Left ventricle myocardium inferior (tissue), 1 donor: ENCODE measurements at places on chromosomes 3 and 15.

GRCh38 chr3:142857056-142857455, 31.8 kb downstream of the PCOLCE2 start:
- DNase-seq: peak; percentile 56

DNA sequence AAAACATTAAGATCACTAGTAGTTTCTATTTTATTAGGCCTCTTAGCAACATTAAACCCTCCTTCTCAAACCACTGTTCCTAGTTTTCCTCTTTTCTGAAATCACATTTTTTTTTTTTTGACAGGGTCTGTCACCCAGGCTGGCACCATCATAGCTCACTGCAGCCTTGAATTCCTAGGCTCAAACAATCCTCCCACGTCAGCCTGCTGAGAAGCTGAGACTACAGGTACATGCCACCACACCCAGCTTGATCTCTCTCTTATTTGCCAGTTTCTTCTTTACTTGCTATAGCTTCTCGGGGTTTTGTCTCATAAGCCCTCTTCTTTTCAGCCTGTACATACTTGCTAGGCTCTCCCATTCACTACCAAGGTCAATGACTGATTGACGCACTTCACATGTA, 28.0 kb downstream of the SENP8 start:
- no peak for DNase-seq

DNA sequence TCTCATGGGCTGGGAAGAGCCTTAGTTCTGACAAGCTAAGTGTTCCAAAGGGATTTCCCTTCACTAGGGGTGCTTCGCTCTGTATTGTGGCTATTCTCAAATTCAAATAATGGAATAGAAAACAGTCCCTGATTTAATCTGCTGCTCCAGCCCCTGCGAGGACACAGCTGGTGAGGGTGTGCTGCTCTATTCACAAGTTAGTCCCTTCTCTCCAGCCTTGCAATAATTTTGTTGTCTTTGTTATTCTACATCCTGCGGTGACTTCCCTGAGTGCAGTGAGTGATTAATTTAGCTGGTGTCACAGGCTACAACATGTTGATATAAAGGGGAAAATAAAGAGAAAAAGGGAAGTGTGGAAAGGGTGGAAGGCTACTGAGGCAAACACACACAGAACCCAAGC, 180.5 kb upstream of the VEPH1 start:
- DNase-seq: no peak

DNA sequence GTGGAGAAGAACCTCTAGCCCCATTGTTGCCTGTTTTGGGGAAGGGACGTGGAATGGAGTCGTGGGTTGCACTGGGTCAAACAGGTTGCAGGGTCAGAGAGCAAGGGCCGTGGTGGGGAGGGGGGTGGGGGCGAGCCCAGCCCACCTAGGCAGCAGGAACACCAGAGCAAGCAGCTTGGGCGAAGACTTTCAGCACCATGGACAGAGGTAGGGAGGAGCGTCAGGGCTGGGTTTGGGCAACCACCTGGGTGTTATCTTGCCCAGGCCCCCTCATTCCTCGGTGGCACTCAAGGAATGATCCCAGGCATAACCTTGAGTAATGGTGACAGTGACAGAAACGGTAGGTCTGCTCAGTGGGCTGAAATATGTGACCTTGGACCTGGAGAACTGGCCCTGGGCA, 45.9 kb upstream of the TMEM115 start:
- DNase-seq: no peak

GRCh38 chr15:51044037-51044727, 50.5 kb downstream of the TNFAIP8L3 start:
- DNase-seq: no peak

DNA sequence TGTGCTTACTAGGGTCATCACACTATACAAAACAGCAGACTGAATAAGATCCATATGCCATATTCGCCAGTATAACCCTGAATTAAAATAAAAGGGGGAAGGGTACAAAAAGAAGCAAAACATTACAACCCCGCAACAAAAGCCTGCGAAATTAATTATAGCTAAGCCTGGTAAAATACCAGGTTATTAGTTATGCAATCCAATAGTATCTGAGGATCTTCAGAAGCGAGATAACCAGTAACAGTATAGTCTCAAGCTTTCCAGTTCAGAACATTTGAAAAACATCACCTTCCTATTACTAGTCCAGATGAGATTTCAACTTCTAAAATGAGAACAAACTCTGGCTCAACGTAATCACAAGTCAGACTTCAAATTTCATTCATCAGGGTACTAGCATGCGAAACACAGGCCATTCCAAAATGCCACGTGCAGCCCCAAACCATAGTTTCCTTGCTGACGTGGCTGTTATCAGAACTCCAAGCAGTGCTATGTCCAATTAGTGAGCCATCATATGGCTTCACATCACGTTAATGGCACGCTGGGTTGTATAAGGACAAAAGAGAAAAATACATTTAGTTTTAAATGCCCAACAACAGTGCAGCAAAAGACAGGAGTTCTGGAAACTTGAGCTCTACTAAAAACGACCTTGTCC, 1.1 kb downstream of the SSR3 start:
- no peak for DNase-seq
